Hematopoietic multipotent progenitor cell treated with erythropoietin and hydrocortisone succinate and interleukin-3 and kit ligand, for 15 days (in vitro differentiated cells): ENCODE measurements at places on chromosomes 3 and 15.

- no peak for DNase-seq
Measured at GRCh38 chr3:182967218-182968204, 12.8 kb downstream of the DCUN1D1 start.

DNA sequence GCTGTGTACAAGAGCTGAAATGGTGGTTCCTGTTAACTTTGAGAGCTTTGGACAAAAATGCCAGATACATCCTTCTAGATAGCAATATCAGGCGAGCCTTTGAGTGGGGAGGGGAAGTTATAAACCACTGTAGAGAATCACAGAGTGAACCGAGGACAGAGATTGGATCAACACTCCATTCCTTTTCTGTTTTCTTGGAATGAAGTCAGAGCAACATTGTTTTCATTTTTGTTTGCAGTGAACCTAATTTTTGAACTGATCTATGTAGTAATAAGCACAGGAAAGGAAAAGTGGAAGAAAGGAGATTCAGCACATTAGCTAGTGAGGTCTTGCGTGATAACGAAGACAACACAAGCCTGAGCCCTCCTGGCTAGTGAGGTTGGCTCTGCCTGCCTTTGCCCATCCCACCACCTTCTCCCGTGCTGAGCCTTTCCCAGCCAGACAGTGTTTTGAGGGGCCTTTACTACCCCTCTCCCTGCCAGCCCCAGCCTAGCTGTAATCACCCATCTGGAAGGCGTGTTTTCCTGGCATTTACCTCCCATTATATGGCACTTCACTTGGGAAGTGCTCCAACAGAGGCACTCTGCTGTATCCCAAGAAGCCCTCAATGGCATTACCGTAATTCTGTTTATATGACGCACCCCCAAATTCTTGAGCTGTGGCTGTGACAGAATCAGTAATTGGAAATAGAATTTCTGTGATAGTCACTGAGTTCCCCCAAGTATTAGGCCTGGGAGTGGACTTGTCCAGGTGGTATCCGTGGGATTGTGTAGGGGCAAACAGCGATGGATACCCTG is 129.8 kb downstream of the CACNA1D start:
- no peak for DNase-seq

- peak; percentile 86 for DNase-seq
Measured at GRCh38 chr3:146250449-146251382, at the start of gene PLSCR4. Gene PLSCR4, minus strand, starts transcription at chr3:146251105. Its CDS starts 29,034 bp downstream, at chr3:146222071.

DNA sequence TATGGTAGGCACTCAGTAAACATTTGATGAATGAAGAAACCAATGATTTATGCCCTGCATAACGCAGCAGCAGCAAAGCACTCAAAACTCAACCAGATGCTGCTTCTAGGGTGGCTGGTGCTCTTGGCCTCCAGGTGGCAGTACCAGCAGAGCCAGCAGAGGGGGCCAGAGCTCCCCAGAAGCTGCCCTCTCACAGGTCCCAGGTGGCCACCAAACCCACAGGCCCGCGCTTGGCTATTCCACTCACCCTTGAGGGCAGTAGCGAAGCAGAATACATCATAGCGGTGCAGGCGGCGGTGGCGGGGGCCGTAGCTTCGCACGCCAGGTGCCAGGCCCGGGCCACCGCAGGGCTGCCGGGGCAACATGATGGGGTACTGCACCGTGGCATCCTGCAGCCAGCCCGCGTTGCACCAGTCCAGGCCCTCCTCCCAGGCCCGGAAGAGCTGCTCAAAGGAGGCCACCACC is 16.6 kb downstream of the HAPLN3 start:
- DNase-seq = peak; percentile 10

- no peak for DNase-seq
Measured at GRCh38 chr3:170470063-170471016, 51.7 kb downstream of the CLDN11 start.

- no peak for DNase-seq
Measured at GRCh38 chr3:128432301-128432970, 34.3 kb downstream of the DNAJB8 start.

GRCh38 chr3:171000281-171000680 is 26.2 kb downstream of the SLC2A2 start:
- DNase-seq = no peak

DNA sequence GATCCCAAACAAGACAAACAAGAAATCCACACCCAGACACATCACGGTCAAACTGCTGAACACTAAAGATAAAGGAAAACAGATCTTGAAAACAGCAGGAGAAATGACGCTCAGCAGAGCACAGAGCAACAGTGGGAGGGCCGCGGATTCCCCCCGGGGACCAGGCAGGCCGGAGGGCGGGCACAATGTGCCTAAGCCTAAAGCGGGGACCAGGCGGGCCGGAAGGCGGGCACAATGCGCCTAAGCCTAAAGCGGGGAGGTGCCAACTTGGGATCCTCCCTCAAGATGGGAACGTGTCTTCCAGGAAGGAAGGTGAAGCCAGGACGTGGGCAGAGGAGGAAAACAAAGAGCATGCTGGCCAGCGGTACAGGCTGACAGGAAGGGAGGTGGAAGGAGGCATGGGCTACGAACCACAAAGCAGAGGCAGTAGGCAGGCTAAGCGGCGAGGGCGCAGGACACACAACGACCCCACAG is 31.1 kb downstream of the CYFIP1 start:
- peak; percentile 7 for DNase-seq
